ENCODE measurements at places on chromosomes 5 and 9. TPM values are rescaled to one million over a fixed set of nuclear protein-coding genes. Genes with fewer than 3 reads are reported as not detected.

Gene PCDH1
- 2.3 TPM for total RNA-seq

Gene TGFBR1
- 63.9 TPM for total RNA-seq

Gene FGF10
- 110 TPM for total RNA-seq

Gene PCDHB9
- 0.99 TPM for total RNA-seq

Measured in fibroblast of lung (primary cell).